HCT116 (cell line): ENCODE measurements at places on chromosomes 13 and 19. TPM values are rescaled to one million over a fixed set of nuclear protein-coding genes. Genes with fewer than 3 reads are reported as not detected.
A peak's percentile ranks its signal among the peaks of the same experiment; 100 is the strongest.

DNA sequence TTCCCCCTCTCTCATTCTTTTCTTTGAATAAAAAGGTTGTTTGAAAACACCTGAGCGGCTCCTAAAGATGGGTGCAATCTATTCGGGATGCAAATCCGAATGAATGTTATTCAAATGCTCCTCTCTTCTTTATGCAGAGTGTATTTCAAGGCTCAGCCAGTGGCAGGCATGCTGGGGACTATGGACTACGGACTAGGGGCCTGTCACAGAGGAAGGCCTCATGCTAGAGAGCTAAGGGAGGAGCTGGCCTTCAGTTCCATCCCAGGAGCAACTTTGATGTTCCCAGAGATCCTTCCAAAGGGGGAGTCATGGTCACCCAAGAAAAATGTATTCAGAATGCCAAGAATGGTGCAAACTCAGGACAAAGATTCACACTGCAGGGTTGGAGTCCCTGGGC, 9.3 kb downstream of the ALOX5AP start:
- no peaks in the 10 kb centered on the region for H3K36me3 ChIP-seq
- H3K4me1 ChIP-seq: peaks cover 39% of the 10 kb centered on the region
- H3K27ac ChIP-seq: no peak overlapping the region
- no peak for DNase-seq
- H3K27me3 ChIP-seq: peaks cover 40% of the 10 kb centered on the region
- no peak overlapping the region for H3K4me3 ChIP-seq

- no peak for DNase-seq
- no peak overlapping the region for H3K27ac ChIP-seq
- H3K27me3 ChIP-seq: no peaks in the 10 kb centered on the region
- no peak overlapping the region for H3K4me3 ChIP-seq
Measured at GRCh38 chr19:4234142-4234861, 5.0 kb downstream of the EBI3 start.

GRCh38 chr13:113022391-113022744, 53.4 kb downstream of the MCF2L start:
- H3K36me3 ChIP-seq: no peaks in the 10 kb centered on the region
- no peaks in the 10 kb centered on the region for H3K27me3 ChIP-seq
- H3K4me3 ChIP-seq: no peak overlapping the region

GRCh38 chr13:49759503-49759902, 33.0 kb downstream of the KPNA3 start:
- DNase-seq: no peak
- no peak overlapping the region for H3K27ac ChIP-seq
- H3K4me1 ChIP-seq: no peaks in the 10 kb centered on the region
- no peaks in the 10 kb centered on the region for H3K36me3 ChIP-seq
- no peak overlapping the region for H3K4me3 ChIP-seq

DNA sequence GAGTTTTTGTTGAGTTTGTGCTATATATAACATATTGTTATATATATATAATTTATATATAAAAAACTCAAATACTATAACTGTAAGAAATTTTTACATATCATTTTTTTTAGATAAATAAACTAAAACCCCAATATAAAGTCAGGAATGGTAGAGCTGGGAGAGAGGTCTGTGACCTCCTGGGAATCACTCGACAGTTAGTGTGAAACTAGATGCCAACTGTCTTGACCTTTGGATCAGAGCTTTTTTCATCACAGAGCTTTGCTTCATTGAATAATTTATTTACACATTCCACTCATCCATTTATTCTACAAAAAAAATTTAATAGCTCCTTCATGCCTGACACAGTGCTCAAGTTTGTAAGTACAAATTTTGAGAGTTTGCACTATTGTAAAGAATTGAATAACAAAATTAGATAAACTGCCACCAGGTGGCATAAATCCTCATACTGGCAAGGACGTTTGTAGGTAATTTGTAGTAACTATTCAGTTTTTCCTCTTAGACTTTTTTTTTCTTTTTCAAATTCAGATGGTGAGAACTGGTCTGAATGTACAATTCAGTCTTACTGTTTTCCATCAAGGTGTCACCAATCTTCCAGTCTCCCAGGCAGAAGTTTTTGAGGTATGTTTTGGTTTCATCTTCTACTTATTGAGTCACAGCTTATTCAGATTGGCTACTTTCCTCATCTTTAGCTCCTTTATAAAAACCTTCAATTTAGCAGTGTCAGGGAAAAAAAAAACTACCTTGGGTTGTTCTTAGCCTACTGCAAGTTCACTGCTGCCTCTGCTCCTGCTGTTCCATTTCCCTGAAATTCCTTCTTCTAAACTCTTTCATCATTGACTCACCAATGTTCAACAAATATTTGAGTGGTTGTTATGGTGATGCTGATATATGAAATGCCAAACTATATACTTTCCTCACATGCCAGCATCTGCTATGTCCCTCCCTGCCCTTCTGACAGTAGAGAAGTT, 28.7 kb downstream of the LACC1 start:
- no peaks in the 10 kb centered on the region for H3K27me3 ChIP-seq
- no peak overlapping the region for H3K27ac ChIP-seq
- DNase-seq: peak; percentile 37
- no peak overlapping the region for H3K4me3 ChIP-seq

DNA sequence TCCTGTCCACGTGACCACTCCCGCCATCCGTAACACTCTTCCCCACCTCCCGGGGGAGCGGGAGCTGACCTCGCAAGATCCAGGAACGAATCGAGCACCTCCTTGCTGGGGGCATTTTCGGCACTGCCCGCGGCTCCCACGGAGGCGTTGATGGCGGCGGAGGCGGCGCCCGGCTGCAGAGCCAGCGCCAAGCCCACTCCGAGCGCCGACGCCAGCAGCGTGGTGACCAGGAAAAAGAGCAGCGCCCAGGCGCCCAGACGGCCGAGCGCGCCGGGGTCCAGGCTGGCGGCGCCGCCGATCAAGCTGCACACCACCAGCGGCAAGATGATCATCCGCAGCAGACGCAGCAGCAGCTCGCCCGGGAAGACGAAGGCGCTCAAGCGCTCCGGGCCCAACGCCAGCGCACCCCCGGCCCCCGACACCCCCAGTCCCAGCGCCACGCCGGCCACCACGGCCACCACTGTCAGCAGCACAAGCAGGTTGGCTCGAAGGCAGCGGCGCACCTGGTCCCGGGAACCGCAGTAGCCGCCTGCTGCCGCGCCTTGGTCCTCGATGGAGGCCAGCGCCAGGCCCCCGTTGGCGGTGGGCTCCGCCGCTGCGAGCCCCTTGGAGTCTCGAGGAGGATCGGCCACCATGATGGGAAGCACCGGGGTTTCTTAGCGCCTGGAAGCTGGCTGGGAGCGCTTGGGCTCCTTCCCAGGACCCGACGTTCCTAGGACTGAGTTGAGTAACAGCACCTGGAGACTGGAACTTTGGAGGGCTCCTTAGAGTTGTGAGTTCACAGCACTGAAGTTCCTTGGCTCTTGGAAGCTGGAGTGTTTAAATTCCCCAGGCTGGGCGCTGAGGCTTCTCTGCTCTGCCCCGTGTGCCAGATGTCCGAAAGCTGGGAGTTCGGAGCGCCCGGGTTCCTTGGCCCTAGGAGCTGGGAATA, 798 bp downstream of the SLC1A5 start:
- DNase-seq: no peak
- H3K4me3 ChIP-seq: peak overlapping the region; percentile 96
- H3K27me3 ChIP-seq: no peaks in the 10 kb centered on the region
- peaks cover 54% of the 10 kb centered on the region for H3K4me1 ChIP-seq

DNA sequence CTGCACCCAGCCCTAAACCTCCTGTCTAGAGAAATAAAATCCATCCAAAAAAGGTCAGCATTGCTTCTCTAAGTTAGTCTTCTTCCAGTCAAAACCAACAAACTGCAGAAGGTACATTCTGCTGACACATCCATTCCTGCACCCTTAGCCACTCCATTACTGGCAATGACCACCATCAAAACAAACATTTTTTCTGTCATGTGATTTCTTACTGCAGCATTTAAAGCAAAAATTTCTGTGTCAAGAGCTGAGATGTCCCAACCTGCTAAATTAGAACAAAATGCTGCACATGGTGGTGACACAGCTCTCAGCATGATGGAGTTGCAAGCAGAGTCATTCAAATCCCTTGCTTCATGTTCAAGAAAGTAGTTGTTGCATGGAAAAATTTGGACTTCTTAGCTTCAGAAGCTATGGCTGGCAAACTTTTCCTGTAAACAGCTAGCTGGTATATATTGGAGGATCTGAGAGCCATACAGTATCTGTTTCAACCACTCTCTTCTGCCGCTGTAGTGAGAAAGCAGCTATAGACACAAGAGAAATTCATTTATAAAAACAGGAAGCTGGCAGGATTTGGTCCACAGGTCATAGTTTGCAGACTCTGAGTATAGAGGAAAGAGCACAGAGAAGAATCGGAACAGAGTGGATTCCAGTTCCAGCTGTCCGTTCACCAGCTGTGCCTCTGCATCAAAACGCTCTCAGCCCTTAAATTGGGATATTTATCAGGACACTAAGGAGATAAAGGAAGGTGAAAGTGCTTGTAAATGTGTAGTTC, 17.4 kb downstream of the RUBCNL start:
- 0 out of 2 replicates have a peak, but pooled peaks cover under 1% of the 10 kb centered on the region for H3K4me1 ChIP-seq
- DNase-seq: no peak
- H3K4me3 ChIP-seq: no peak overlapping the region
- no peak overlapping the region for H3K27ac ChIP-seq
- no peaks in the 10 kb centered on the region for H3K36me3 ChIP-seq

GRCh38 chr19:35247526-35248309, 1.1 kb upstream of the LSR start:
- H3K27ac ChIP-seq: peak overlapping the region; percentile 98
- peaks cover 17% of the 10 kb centered on the region for H3K36me3 ChIP-seq
- DNase-seq: peak; percentile 95
- H3K4me3 ChIP-seq: peak overlapping the region; percentile 98
- peaks cover 10% of the 10 kb centered on the region for H3K4me1 ChIP-seq

DNA sequence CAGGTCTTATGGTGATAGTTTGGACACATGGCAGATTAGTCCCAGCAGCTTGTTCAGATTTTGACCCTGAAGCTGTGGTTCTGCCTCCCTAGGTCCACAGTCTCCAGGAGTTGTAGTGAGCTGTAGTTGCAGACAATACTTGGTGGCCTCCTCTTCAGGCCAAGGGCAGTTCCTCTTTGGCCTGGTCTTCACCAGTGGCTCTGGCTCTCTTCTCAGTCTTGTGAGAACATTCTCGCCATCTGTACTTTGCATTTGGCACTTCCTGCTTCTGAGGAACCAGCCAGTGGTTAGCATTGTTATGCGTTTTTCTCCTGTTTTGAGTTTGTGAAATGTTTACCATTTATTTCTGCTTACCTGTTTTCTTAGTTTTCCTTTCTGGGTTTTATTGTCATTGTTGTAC, 40.7 kb downstream of the PCCA start:
- no peaks in the 10 kb centered on the region for H3K36me3 ChIP-seq
- H3K27ac ChIP-seq: no peak overlapping the region
- no peaks in the 10 kb centered on the region for H3K27me3 ChIP-seq

GRCh38 chr13:90118467-90119071, 1228.9 kb upstream of the MIR17HG start:
- DNase-seq: no peak
- no peaks in the 10 kb centered on the region for H3K27me3 ChIP-seq
- H3K27ac ChIP-seq: no peak overlapping the region
- no peaks in the 10 kb centered on the region for H3K4me1 ChIP-seq

DNA sequence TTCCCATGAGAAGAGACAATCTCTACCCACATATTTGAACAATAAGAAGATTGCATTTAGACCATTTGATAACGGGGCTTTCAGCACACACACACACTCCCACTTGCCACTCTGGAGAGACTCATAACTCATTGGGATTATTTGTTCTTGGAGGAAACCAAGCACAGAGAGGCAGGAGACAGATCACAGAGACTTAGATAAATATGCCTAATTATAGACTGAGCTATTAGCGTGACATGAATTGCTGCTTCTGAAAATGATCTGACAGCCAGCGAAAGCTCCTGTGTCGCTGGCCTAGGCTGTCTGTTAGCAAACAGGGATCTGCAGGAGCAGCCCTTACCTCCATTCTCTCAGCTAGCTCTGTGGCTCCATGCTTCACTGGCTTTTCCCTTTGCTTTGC, 111.4 kb downstream of the CCNA1 start:
- no peaks in the 10 kb centered on the region for H3K36me3 ChIP-seq

GRCh38 chr13:27336014-27336673, 65.5 kb downstream of the RASL11A start:
- H3K27me3 ChIP-seq: no peaks in the 10 kb centered on the region
- H3K36me3 ChIP-seq: no peaks in the 10 kb centered on the region
- DNase-seq: no peak

GRCh38 chr13:45838171-45838745, 13.3 kb downstream of the SIAH3 start:
- no peak overlapping the region for H3K27ac ChIP-seq
- no peak for DNase-seq
- H3K27me3 ChIP-seq: 0 out of 2 replicates have a peak, but pooled peaks cover 2% of the 10 kb centered on the region
- no peaks in the 10 kb centered on the region for H3K36me3 ChIP-seq
- no peak overlapping the region for H3K4me3 ChIP-seq

- no peaks in the 10 kb centered on the region for H3K27me3 ChIP-seq
- peak overlapping the region; percentile 94 for H3K27ac ChIP-seq
- peak; percentile 76 for DNase-seq
- H3K4me3 ChIP-seq: peak overlapping the region; percentile 95
Measured at GRCh38 chr19:49150106-49150943, 4.9 kb downstream of the HRC start.

DNA sequence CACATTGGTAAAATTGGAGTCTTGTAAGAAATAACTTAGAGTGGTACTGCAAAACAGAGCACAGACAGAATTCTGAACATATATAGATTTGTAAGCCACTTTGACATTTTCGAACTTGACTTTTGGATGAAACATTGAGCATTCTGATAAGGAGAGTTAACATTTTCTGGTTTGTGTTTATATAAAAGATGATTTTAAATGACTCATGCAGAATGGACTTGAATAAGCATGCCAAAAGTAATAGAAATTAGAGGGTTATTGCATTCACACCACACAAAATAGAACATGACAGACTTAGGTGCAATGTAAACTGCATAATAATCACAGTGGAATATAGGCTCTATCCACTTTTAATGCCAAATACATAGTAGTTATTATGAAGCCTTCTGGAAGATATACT, 507.0 kb downstream of the DACH1 start:
- H3K4me3 ChIP-seq: no peak overlapping the region
- no peaks in the 10 kb centered on the region for H3K27me3 ChIP-seq

- no peaks in the 10 kb centered on the region for H3K27me3 ChIP-seq
- DNase-seq: no peak
- no peak overlapping the region for H3K4me3 ChIP-seq
- no peak overlapping the region for H3K27ac ChIP-seq
- H3K36me3 ChIP-seq: no peaks in the 10 kb centered on the region; the same call in 1 of the 2 replicates
Measured at GRCh38 chr19:5120321-5120720, 151.4 kb downstream of the KDM4B start.

- no peaks in the 10 kb centered on the region for H3K27me3 ChIP-seq
- H3K4me3 ChIP-seq: no peak overlapping the region
- H3K27ac ChIP-seq: no peak overlapping the region
- DNase-seq: no peak
- H3K36me3 ChIP-seq: no peaks in the 10 kb centered on the region
- H3K4me1 ChIP-seq: no peaks in the 10 kb centered on the region
Measured at GRCh38 chr13:48318821-48319511, 15.4 kb downstream of the RB1 start.

- no peaks in the 10 kb centered on the region for H3K36me3 ChIP-seq
- H3K4me3 ChIP-seq: no peak overlapping the region
- H3K27me3 ChIP-seq: no peaks in the 10 kb centered on the region
- no peak for DNase-seq
- H3K27ac ChIP-seq: no peak overlapping the region
- peaks cover 21% of the 10 kb centered on the region for H3K4me1 ChIP-seq
Measured at GRCh38 chr13:34862716-34863115, 79.4 kb upstream of the NBEA start.

GRCh38 chr13:105627270-105627669, 908.2 kb downstream of the EFNB2 start:
- no peaks in the 10 kb centered on the region for H3K27me3 ChIP-seq
- H3K4me1 ChIP-seq: no peaks in the 10 kb centered on the region
- no peak overlapping the region for H3K4me3 ChIP-seq
- no peaks in the 10 kb centered on the region for H3K36me3 ChIP-seq

Gene CALR3
- not detected for total RNA-seq

Gene C19orf38
- total RNA-seq: 0.74 TPM

Gene PSG6
- not detected for total RNA-seq

Gene SIGLEC8
- not detected for total RNA-seq

Gene SPIB
- total RNA-seq: 0.96 TPM

Gene MCEMP1
- total RNA-seq: not detected
